ENCODE measurements at places on chromosomes 2 and 18.

- no peak for DNase-seq
Measured at GRCh38 chr2:223865124-223865523, 27.7 kb upstream of the AP1S3 start.

- no peak for DNase-seq
Measured at GRCh38 chr2:70458661-70459060, 95.0 kb downstream of the TGFA start.

GRCh38 chr2:109380502-109381326 is 233.1 kb downstream of the SEPTIN10 start:
- peak; percentile 43 for DNase-seq

GRCh38 chr2:42566837-42567321 is 1.6 kb upstream of the MTA3 start:
- DNase-seq, result no peak

DNA sequence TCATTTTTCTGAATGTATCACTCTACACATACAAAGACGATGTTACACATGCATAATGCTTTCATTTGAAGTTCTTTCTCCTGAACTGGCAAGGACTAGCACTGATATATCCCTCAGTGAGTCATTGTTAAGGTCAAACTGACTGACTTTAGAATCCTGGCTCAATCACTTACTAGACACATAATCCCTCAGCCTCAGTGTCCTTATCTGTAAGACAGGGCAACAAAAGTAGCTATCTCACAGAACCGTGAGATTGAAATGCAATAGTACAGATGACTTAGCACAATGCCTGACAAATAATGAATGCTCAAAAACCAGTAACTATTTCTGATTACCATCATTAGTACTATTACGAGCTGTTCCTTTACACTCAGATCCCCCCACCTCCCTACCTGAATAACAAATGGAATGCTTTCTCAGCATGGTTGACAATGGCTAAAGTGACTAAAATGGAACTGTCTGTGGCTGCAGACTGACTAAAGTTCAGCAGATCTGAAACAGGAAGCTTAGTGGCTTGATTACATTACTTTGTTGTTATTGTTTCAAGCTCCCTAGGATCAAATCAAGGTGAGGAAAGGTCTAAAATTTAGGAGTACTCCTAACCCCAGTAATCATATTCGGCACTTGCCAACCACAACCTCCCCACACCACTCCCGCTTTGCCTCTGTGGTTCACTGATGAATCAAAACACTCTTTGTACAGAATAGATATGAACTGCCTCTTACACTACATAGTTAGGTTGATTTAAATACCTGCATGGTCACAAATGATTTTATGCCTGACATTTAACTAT is 35.8 kb upstream of the CACNB4 start:
- peak; percentile 19 for DNase-seq

GRCh38 chr2:143909577-143910353 is 610.2 kb downstream of the ZEB2 start:
- peak; percentile 29 for DNase-seq

- DNase-seq, result no peak
Measured at GRCh38 chr2:17683981-17684380, 69.6 kb downstream of the SMC6 start.

GRCh38 chr2:187581125-187581896 is 27.1 kb upstream of the TFPI start:
- peak; percentile 52 for DNase-seq

Measured in EH (cell line).